ENCODE measurements at places on chromosomes 6 and 20.

DNA sequence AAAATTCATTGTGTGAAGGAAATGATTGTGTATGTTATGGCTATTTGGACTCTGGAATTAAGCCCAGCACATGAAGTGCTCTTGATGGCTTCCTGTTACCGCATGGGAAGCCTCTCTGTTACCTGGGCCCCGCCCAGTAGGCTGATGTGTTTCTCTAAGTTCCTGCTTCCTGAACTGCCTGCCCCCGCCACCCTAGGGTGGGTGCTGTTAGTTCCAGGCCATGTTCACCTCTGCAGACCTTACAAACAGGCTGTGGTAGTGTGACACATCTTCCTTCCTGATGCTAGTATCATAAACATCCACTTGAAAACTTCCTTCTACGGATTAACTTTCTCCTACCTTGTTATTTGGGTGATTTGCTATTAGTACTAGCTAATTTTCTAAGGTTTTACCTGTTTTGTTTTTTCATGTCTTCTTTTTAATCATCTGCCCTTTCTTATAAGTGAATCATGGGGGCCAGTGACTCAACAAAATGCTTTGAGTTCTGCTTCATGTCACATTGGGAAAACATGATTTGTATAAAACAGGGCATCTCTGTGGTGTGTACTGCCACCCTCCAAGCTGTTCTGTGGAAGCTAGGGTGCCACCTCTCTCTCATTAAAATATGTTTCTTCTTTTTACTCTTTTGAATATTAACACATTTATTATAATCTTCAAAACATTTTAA, 40.6 kb downstream of the SH3BGRL2 start:
- no peak for DNase-seq

DNA sequence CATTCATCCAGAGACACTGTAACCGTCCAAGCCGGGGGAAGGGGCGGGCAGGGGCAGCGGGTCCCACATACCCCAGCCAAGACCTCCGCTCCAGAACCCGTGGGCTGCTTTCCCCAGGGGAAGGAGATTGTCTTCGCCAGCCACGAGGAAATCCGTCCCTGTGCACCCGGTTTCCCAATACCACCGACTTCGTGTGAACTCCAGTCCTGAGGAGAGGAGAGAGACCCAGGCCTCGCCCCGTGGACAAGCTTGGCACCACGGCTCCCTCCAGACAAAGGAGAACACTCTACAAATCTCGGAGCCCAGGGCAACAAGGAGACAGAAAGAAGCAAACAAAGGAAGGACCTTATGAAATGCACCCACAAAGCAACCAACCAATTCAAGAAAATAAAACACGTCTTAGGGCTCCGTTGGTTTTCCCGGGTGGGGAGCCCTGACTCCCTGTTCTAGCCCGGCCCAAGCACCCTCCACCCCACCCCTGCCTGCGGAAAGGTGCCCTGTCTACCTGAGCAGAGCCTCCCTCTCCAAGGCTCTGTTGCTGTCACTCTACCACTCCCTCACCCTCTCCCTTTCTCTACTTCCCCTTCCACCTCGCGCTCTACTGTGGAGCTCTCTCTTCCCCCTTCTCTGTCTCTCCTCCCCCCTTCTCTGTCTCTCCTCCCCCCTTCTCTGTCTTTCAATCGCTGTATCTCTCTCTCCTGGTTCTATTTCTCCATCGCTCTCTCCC, 1382.8 kb upstream of the DEFB115 start:
- no peak for DNase-seq

DNA sequence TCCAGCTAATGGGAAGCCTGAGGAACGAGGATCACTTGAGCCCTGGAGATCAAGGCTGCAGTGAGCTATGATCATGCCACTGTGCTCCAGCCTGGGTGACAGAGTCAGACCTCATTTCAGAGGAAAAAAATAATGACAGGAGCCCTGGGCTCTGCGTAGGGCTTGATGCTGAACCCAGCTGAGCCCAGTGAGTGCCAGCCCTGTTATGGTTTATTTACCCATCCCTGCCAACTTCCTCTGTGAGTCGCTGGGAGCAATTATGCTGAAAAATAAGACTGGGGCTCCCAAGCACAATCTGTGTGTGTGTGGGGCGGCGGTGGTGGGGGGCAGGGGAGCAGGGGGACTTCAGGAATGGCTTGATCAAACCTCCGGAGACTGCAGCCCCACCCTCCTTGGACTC, 75.9 kb upstream of the PMEPA1 start:
- DNase-seq, result no peak

DNA sequence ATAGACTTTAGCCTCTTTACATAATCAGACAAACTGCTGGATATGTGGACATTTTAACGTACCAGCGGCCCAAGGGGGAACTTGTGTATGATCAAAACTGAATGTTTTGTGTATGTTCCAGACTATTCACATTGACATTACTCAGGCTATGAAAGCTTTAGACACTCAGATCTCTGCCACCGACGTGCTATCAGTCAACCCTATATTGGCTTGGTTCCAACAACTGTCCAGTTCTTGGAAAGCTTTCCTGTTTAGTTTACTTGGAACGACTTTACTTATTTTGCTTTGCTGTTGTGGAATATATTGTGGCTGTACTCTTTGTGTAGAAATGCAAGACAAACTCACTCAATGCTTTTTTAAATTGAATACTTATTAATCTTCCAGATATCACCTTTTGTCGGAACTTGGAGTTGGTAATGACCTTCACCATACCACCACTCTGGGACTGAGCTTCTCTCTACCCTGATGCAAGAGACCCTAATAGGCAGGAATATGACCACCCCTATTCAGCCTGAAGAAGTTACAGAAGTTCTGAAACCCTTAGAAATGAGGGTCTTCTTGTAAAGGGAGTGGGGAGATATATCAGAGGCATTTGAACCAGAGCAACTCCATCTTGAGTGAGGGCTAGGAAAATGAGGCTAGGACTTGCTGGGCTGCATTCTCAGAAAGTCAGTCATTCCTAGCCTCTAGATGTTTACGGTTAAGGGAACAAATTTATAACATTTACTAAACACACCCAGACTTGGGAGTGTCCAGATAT, 49.0 kb upstream of the PAX1 start:
- no peak for DNase-seq

DNA sequence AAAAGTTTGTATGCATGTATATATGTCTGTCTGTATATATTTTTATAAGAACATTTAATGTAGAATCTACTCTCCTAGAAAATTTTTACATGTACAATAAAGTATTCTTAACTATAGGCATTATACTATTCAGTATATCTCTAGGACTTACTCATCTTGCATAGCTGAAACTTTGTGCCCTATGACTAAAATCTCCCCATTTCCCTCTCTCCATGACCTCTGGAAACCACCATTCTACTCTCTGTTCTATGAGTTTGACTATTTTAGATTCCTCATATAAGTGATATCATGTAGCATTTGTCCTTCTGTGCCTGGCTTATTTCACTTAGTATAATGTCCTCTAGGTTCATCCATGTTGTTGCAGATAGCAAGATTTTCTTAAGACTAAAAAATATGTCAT, 205.1 kb upstream of the SMLR1 start:
- DNase-seq, result no peak

DNA sequence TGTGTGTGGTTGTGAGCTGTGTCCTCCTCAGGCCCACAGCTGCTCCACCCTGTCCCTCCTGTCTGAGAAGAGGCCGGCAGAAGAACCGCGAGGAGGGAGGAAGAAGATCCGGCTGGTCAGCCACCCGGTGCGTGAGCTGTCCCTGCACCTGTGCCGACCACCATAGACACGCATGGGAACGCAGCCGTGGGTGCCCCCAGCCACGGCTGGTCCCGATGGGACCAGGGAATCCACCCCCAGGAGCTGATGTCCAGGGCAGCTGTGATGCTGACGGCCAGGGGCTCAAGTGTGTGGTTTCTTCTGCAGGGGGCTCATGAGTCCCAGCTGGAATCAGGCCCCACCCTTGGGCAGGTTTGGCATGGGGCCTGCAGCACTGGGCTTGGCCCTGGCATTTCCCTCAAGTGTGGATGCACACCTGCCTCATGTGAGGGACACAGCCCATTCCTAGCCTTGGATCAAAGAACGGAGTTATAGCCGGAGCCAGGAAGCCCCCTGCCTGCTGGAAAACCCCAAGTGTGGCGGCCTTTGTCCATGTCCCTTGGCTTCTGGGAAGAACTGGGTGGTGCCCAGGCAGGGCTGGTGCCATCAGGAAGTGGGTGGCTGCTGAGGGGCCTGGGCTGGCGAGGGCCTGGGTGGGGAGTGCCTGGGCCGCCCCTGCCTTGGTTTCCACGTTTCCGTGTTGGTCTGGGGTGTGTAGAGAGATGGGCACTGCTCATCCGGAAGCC, 4.6 kb upstream of the TNFRSF6B start:
- no peak for DNase-seq

- no peak for DNase-seq
These were observed 10.0 kb downstream of the SNX5 start for GRCh38 chr20:17958373-17959256.
